ENCODE measurements at places on chromosomes 4 and X. TPM values are rescaled to one million over a fixed set of nuclear protein-coding genes. Genes with fewer than 3 reads are reported as not detected.
A peak's percentile ranks its signal among the peaks of the same experiment; 100 is the strongest.

DNA sequence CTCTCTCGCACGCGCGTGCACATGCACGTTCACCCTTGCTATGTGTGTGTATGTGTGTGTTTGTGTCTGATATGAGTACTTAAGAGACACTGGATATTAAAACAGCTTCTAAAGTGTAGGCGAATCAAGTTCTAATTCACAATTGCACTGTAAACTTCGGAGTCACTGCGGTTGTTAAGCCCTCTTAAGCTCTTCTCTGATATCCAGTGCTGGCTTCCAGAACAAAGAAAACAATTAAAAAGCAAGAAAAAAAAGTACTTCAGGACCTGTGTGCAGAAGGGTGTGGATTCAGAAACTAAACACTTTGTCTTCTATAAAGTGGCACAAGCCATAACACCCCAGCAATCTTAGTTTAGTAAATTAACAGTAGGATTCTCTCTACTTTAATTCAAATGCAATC is 300.2 kb downstream of the PCDH7 start:
- no peaks in the 10 kb centered on the region for H3K4me1 ChIP-seq
- H3K36me3 ChIP-seq: no peaks in the 10 kb centered on the region
- no peak overlapping the region for H3K4me3 ChIP-seq
- DNase-seq: no peak
- H3K27me3 ChIP-seq: no peaks in the 10 kb centered on the region

DNA sequence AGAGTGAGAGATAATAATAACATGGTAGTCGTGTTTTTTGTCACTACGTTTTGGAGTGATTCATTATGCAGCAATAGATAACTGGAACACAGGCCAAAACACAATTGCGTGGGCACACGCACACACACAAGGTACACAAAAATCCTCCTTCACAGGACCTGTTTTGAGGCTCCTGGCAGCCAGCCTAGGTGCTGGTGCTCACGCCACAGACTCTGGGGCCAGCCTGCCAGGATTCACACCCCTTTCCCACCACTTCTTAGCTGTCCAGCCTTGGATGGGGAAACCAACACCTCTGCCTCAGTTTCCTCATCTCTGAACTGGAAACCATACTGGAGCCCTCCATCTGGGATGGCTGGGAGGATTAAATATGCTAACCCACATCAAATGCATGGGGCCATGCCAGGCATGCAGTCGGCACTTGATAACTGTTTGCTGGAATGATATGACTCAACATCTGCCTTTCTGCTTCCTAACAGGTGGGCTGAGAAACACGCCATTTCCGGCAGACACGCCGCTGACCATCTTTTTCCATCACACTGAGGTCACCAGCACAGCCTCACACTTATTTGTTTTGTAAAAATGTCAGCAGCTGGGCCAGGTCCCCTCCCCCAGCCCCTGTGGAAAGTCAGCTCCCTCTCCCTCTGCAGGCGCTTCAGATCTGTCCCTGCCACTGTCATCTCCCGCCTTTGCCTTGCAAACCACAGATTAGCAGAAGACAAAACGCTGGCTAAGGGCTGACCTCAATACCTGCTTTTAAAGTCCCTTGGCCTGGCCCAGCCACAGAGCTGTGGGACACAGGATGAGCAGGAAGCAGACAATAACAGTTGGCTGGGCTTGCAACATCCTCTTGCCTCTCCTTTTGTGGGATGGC is 237.5 kb downstream of the BCOR start:
- H3K4me3 ChIP-seq: no peak overlapping the region
- H3K27ac ChIP-seq: no peak overlapping the region
- H3K4me1 ChIP-seq: peaks cover 22% of the 10 kb centered on the region
- H3K36me3 ChIP-seq: no peaks in the 10 kb centered on the region
- no peaks in the 10 kb centered on the region for H3K27me3 ChIP-seq
- no peak for DNase-seq

GRCh38 chr4:96675416-96675815 is 835.5 kb downstream of the PDHA2 start:
- H3K4me1 ChIP-seq: no peaks in the 10 kb centered on the region
- no peak overlapping the region for H3K27ac ChIP-seq
- DNase-seq: no peak
- H3K27me3 ChIP-seq: no peaks in the 10 kb centered on the region
- no peak overlapping the region for H3K4me3 ChIP-seq

DNA sequence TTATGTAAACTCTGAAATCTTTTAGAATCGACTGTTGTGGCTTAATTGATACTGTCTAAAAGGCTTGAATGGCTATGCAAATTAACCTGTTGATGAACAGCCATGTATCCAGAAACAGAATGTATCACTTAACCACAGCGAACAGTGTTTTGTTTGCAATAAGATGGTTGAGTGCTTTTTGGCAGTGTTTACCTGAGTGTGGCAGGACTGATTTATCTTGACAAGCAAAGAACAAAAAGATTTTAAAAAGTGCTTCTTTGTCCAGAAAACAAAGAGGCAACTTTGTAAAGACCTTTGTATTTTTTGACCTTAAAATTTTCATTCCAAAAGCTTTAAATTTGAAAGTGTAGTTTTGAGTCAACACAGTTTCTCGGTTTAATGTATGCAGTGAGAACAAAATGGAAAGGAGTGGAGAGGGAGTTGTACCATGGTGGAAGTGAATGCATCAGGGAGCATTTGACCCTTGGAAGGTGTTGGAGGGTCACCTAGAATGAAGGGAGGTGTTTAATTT is 18.0 kb downstream of the ARHGAP10 start:
- no peak overlapping the region for H3K27ac ChIP-seq
- H3K36me3 ChIP-seq: no peaks in the 10 kb centered on the region
- no peak overlapping the region for H3K4me3 ChIP-seq
- no peaks in the 10 kb centered on the region for H3K4me1 ChIP-seq

- no peaks in the 10 kb centered on the region for H3K4me1 ChIP-seq
- H3K4me3 ChIP-seq: no peak overlapping the region
- no peaks in the 10 kb centered on the region for H3K27me3 ChIP-seq
- no peaks in the 10 kb centered on the region for H3K36me3 ChIP-seq
- no peak for DNase-seq
- H3K27ac ChIP-seq: no peak overlapping the region
Measured at GRCh38 chrX:113996781-113997180, 587.1 kb upstream of the HTR2C start.

DNA sequence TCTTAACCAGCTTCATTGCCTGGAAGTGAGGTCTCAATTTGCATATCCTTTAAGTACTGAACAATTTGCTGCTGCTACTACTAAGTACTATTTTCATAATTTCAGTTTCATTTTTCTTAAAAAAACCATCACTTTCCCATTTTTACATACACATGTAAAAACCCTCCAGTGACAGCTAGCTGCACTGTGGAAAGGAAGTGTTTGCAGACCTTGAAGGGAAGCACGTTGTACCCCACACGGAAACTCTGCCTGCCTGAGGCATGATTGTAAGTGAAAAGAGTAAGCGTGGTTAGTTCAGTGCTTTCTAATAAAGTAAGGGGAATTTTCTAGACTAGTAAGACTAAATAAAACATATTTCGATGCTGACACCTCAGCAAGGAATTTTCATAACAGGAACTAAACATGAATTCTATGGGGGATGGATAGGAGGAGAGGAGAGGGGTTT is 103.6 kb downstream of the RAPGEF2 start:
- H3K36me3 ChIP-seq: no peaks in the 10 kb centered on the region
- no peak for DNase-seq
- peaks cover 11% of the 10 kb centered on the region for H3K4me1 ChIP-seq
- H3K4me3 ChIP-seq: no peak overlapping the region

GRCh38 chr4:910366-911091 is 21.6 kb downstream of the GAK start:
- no peak for DNase-seq
- no peak overlapping the region for H3K27ac ChIP-seq
- H3K4me1 ChIP-seq: peaks cover 12% of the 10 kb centered on the region
- no peak overlapping the region for H3K4me3 ChIP-seq
- H3K36me3 ChIP-seq: peaks cover 81% of the 10 kb centered on the region
- no peaks in the 10 kb centered on the region for H3K27me3 ChIP-seq

DNA sequence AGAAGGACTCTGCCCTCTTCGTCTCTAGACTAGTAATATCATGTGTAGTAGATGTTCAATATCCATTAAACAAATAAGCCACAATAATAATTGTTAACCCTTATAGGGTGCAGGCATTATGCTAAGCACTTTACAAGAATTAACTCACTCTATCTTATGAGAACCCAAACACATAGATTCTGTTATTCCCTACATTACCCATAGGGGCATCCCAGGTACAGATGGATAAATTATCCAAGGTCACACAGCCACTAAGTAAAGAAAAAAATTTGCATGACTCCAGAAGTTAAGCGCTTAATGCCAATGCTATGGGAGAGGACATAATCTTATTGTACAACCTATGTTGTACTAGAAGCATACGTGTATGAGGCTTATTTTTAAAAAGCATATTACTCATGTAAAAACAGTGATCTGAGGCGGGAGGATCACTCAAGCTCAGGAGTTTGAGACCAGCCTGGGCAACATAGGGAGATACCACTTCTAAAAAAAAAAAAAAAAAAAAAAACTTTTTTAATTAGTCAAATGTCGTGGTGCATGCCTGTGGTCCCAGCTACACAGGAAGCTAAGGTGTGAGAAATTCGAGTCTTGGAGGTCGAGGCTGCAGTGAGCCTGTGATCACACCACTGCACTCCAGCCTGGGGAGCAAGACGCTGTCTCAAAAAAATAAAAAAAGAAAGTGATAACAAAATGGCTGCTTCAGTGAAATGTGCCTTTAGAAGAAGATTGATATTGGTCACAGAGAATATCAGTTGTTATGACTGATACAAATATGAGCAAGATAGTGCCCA is 13.6 kb downstream of the LDB2 start:
- no peak overlapping the region for H3K27ac ChIP-seq
- H3K4me1 ChIP-seq: no peaks in the 10 kb centered on the region
- no peaks in the 10 kb centered on the region for H3K36me3 ChIP-seq

DNA sequence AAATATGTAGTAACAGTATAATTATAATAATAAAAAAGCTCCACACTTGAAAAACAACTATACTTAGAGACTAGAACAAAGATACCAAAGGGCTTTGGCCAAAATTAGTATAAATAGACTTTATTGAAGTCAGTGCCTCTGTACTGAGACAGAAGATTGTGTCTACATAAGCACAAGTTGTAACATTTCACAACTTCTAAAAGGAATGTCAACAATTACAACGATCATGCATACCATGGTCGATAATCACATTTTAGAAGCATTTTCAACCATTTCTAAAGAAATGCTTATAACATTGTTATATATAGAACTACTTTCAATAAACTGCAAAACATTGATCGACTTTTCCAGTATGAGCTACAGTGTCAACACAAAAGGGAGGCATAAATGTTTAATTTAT is 57.0 kb downstream of the DHX15 start:
- H3K27ac ChIP-seq: no peak overlapping the region
- H3K4me1 ChIP-seq: no peaks in the 10 kb centered on the region
- no peak for DNase-seq
- peaks cover 76% of the 10 kb centered on the region for H3K36me3 ChIP-seq
- H3K27me3 ChIP-seq: no peaks in the 10 kb centered on the region

- H3K27ac ChIP-seq: no peak overlapping the region
- H3K4me1 ChIP-seq: no peaks in the 10 kb centered on the region
- no peaks in the 10 kb centered on the region for H3K27me3 ChIP-seq
- no peak overlapping the region for H3K4me3 ChIP-seq
- no peaks in the 10 kb centered on the region for H3K36me3 ChIP-seq
- no peak for DNase-seq
Measured at GRCh38 chr4:19262467-19262866, 989.2 kb upstream of the SLIT2 start.

DNA sequence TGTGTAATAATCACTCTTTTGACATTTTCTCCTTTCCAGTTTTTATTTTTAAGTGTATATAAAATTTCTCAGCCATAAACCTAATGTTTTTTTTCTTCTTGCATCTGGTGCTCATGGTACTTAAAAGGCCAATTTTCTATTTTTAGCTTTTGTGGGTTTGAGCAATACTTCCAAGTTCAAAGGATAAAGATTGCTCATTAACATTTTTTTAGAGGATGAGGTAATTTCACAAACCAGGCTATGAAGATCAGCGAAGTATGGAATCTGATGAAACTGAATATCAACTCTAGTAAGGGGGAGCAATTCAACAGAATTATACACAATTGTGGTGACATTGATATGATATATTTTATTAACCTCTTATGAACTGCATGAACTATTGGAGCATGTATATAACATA is 25.8 kb upstream of the KLHL34 start:
- no peaks in the 10 kb centered on the region for H3K4me1 ChIP-seq
- DNase-seq: no peak
- no peak overlapping the region for H3K4me3 ChIP-seq
- H3K36me3 ChIP-seq: no peaks in the 10 kb centered on the region

- H3K4me3 ChIP-seq: no peak overlapping the region
- H3K36me3 ChIP-seq: no peaks in the 10 kb centered on the region
- H3K4me1 ChIP-seq: no peaks in the 10 kb centered on the region
- DNase-seq: no peak
- H3K27ac ChIP-seq: no peak overlapping the region
Measured at GRCh38 chr4:158484173-158484885, 37.4 kb upstream of the RXFP1 start.

DNA sequence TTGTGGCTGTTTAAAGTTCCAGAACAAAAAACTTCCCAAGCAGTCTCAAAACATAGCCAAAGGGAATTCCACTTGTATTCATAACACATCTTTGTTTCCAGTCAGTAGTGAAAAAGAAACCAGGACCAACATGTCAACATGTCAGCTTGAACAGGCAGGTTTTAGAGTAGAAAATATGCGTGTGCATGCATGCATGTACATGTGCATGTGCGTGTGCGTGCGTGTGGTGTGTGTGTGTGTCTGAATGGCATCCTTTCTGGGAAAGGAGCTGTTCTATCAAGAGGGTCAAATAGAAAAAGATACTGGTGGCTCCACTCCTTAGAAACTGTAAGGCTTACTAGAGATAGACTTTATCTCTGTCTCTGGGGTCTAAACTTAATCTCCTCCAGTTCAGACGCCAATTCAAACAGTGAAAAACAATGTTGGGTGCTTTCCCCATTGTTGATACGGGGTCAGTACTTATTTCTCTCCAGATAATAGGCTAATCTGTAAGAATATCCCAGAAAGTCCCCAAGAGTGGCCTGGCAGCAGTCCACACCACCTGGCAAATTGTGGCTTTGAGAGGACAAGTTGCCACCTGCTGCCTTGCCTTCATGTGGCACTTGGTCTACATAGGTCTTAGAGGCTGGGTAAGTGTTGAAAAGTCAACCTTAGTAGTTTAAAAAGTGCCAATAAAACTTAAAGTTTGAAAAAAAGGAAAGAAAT is 110.4 kb downstream of the SCD5 start:
- no peak for DNase-seq
- H3K4me1 ChIP-seq: no peaks in the 10 kb centered on the region
- no peaks in the 10 kb centered on the region for H3K36me3 ChIP-seq
- H3K4me3 ChIP-seq: no peak overlapping the region
- no peak overlapping the region for H3K27ac ChIP-seq

GRCh38 chrX:56232221-56233082 is at the start of gene KLF8:
Gene KLF8 (plus strand): TSS chrX:56232356. CDS start chrX:56233335, 979 bp downstream.
- no peaks in the 10 kb centered on the region for H3K36me3 ChIP-seq
- peak within 1 kb of the TSS; percentile 11 for H3K4me3 ChIP-seq
- DNase-seq: peak; percentile 1
- peaks cover 17% of the 10 kb centered on the region for H3K4me1 ChIP-seq
- no peak within 1 kb of the TSS for H3K27ac ChIP-seq
- peaks cover 4% of the 10 kb centered on the region for H3K27me3 ChIP-seq

Gene PRRG3
- polyA plus RNA-seq: not detected

Gene MRPL1
- 10.7 TPM for polyA plus RNA-seq

All from CD14-positive monocyte (primary cell).